ENCODE measurements at places on chromosomes 3 and 15. TPM values are rescaled to one million over a fixed set of nuclear protein-coding genes. Genes with fewer than 3 reads are reported as not detected.

NUP210 gene
- 6.7 TPM for polyA plus RNA-seq

USP3 gene
- 25.7 TPM for polyA plus RNA-seq

ARRDC4 gene
- 13.3 TPM for polyA plus RNA-seq

GOLGA8M gene
- not detected for polyA plus RNA-seq

DNA sequence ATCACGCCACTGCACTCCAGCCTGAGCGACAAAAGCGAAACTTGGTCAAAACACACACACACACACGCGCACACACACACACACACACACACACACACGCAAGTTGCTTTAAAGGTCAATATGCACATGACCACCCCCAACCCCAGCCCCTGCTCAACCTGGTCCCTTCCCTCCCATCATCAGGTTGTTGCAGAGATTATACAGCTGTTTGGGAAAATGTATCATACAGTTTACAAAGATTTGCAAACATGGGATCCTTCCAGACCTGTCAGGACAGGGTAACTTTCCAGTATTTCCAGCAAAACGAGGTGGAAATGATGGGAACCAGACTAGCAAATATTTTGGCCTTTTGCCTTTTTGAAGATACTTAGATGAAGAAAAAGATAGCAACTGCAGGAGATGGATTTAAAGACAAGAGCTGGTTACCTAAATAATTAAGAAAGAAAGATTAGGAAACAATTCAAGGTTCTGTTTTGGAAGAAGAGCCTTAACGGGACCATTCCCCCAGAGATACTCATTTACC is 80.2 kb downstream of the TNIK start:
- no peaks in the 10 kb centered on the region for H3K27me3 ChIP-seq
- H3K4me1 ChIP-seq = peaks cover 18% of the 10 kb centered on the region
- H3K36me3 ChIP-seq = no peaks in the 10 kb centered on the region
- no peak for DNase-seq
- H3K4me3 ChIP-seq = no peak overlapping the region
- no peak overlapping the region for H3K27ac ChIP-seq

DNA sequence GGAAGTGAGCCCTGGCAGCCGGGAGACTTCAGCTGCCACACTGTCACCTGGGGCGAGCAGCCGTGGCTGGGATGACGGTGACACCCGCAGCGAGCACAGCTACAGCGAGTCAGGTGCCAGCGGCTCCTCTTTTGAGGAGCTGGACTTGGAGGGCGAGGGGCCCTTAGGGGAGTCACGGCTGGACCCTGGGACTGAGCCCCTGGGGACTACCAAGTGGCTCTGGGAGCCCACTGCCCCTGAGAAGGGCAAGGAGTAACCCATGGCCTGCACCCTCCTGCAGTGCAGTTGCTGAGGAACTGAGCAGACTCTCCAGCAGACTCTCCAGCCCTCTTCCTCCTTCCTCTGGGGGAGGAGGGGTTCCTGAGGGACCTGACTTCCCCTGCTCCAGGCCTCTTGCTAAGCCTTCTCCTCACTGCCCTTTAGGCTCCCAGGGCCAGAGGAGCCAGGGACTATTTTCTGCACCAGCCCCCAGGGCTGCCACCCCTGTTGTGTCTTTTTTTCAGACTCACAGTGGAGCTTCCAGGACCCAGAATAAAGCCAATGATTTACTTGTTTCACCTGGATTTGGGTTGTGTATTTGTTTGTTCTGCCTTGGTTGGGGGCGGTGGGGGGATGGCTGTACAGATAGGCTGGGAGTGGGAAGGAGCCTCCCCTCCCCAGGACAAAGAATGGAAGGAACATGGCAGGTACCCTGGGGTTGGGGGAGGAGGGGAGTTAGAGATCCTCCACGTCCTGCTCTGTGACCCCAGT is 2.9 kb upstream of the GRM2 start:
- H3K4me3 ChIP-seq = no peak overlapping the region
- DNase-seq = no peak
- peaks cover 19% of the 10 kb centered on the region for H3K27me3 ChIP-seq
- H3K27ac ChIP-seq = no peak overlapping the region

DNA sequence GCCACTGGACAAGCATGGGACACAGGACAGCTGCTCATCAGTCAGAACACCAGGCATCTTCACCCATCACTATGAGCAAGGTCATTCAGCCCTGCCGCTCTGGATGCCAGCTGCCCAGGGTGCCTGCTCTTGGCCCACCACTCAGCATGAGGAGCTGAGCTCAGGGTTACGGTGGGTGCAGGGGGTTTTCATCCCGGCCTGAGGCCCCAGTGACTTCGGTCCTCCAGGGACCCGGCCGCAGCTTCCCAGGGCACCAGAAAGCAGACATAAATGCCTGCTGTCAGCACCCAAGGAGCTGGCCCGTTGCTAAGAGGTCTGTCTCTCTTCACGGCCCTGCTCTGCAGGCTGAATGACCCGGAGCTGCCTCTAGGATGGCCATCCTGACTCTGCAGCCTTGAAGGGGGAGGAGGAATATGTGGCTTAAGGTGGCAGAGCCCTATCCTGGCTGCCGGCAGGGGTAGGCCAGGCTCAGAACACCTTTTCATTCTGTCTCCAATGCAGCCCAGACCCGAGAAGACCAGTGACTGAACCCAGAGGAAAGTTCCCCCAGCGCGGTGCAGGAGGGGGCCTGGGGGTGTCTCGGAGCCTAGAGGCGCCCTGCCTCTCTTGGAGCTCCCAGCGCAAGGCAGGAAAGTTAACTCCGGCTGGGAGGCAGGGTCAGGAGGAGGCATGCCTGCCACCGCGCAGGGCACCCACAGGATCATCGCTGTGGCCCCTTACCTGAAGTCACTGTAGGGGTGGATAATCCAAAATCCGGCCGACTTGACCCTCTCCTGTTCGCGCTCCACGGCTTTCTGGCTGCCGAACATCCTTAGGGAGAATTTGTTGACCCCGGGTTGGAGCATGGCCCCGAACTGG is 1.8 kb downstream of the HCN4 start:
- peaks cover 84% of the 10 kb centered on the region for H3K27me3 ChIP-seq
- H3K4me3 ChIP-seq = no peak overlapping the region
- H3K4me1 ChIP-seq = no peaks in the 10 kb centered on the region
- no peaks in the 10 kb centered on the region for H3K36me3 ChIP-seq

DNA sequence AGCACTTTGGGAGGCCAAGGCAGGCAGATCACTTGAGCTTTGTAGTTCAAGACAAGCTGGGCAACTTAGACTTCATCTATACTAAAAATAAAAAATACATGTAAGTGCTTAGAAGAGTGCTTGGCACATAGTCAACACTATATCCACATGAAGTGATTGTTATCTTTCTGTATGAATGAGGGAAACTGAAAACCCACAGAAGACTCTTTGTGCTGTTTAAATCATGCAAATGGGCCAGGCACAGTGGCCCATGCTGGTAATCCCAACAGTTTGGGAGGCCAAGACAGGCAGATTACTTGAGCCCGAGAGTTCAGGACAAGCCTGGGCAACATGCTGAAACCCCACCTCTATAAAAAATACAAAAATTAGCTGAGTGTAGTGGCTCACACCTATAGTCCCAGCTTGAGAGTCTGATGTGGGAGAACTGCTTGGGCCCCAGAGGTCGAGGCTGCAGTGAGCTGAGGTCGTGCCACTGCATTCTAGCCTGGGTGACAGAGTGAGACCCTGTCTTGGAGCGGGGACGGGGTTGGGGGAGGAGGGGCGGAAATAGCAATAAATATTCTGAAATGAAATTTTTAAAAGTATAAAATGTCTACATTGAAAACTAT is 129.7 kb downstream of the NR2E3 start:
- no peak overlapping the region for H3K27ac ChIP-seq
- H3K27me3 ChIP-seq = no peaks in the 10 kb centered on the region
- no peak overlapping the region for H3K4me3 ChIP-seq
- H3K36me3 ChIP-seq = no peaks in the 10 kb centered on the region
- no peaks in the 10 kb centered on the region for H3K4me1 ChIP-seq
- no peak for DNase-seq
